ENCODE measurements at places on chromosomes 1 and 21.

DNA sequence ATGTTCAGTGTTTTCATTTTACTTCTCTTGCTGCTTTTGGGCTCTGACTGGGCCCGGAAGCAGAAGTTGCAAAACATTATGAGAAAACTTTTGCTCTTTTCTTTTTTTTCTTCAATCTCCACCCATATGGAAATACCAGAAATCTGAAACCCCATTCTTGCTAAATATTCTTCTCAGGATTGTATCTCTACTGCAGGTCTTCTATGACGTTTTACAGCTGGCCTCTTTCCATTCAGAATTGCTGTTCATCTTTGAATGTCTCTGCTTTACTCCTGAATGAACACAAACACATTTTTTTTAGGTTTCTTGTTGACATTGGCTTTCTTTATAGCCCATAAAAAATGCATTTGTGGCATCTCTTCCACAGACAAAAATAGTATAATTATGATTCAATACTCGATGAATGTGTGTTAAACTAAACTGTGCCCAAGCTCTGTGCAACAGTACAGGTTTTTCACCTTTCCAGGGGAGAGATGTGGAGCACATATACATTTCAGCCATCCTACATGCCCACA is 18.8 kb downstream of the PTPRC start:
- peak; percentile 72 for DNase-seq

DNA sequence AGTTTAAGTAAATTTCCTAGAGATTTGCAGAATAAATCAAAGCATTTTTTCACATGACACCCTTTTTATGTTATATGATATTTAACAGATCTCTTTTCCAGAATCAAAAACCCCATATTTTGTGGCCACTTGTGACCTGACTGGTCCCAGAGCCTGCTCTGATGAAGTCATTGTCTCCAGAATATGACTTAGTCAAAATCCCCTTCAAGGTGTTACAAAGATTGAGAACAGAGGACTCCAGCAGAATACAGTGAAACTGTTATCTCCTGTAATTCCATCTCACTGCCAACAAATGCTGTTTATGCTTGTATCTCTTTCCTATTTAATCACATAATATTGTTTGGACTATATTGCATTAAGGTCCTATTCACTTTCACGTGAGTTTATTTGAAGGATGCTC is 25.6 kb downstream of the RGS1 start:
- no peak for DNase-seq

DNA sequence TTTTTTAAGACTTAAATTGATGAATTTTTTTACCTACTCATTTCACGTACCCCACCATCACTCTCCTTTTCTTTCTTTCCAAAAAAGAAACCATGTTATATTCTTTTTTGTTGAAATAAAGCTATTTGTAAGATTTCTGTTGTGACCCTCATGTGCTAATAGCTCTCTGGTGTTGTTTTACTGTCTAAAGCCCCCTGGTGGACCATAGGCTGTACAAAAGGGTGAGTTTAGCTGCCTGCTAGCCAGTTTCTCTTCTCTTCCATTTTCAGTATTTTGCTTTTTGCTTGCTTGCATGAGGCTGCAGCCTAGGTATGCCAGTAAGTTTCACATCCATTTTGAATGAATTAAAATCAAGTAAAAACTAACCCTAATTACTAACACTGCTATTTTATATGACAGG is 15.6 kb upstream of the VAMP3 start:
- no peak for DNase-seq

DNA sequence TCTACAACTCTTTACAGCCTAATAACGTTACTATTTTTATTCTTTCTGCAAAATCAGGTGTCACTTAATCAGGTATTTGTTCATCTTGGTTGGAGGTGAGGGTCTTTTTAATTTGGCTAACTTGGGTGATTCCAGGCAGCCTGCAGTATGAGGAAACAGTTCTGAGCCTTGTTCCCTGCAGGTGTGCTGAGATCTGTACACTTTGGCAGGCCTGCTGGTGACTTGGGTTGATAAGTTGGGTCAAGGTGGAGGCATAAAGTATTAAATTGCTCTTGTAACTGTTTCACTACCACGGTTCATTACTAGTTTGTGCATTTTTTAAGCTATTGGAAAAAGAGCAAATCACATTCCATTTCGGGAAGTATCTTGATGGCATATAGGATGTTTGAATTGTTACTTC is 10.0 kb downstream of the MAP3K21 start:
- no peak for DNase-seq

GRCh38 chr1:241136389-241136788 is 220.6 kb downstream of the RGS7 start:
- DNase-seq = no peak

GRCh38 chr1:28144203-28145135 is 32.0 kb downstream of the PTAFR start:
- DNase-seq = peak; percentile 76
